Activated CD8-positive, alpha-beta memory T cell treated with anti-CD3 and anti-CD28 coated beads for 24 hours (primary cell): ENCODE measurements at places on chromosomes 7 and 10.

DNA sequence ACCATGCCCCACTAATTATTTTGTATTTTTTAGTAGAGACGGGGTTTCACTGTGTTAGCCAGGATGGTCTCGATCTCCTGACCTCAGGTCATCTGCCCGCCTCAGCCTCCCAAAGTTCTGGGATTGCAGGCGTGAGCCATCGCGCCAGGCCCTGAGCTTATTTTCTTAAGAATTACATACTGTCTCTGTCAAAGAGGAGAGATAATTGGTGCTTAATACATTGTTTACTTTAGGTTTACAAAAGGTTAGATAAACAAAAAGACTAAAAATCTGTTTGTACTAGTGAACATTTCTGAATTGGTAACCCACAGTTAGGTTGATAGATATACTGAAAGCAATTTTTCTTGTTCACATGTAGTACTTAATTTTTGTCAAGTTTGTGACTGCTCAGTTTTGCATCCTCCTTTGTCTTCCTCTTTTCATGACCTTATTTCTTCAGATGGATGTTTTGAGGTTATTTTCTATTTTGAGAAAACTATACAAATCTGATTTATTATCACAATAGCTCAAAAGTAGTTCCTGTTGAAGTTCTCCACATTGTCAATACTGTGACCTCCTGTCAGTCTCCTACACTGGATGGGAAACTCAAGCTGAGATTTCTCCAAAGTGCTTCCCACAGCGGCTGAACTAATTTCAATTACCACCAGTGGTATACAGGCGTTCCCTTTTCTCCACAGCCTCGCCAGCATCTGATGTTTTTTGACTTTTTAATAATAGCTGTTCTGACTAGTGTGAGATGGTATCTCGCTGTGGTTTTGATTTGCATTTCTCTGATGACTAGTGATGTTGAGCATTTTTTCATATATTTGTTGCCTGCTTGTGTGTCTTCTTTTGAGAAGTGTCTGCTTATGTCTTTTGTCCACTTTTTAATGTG is 22.5 kb downstream of the HHEX start:
- no peak for DNase-seq

GRCh38 chr10:20839141-20839540 is 58.0 kb downstream of the NEBL start:
- DNase-seq, result no peak

GRCh38 chr10:11207560-11207844 is 189.8 kb downstream of the CELF2 start:
- DNase-seq, result no peak

GRCh38 chr7:148791546-148791945 is 92.5 kb downstream of the EZH2 start:
- DNase-seq, result no peak

DNA sequence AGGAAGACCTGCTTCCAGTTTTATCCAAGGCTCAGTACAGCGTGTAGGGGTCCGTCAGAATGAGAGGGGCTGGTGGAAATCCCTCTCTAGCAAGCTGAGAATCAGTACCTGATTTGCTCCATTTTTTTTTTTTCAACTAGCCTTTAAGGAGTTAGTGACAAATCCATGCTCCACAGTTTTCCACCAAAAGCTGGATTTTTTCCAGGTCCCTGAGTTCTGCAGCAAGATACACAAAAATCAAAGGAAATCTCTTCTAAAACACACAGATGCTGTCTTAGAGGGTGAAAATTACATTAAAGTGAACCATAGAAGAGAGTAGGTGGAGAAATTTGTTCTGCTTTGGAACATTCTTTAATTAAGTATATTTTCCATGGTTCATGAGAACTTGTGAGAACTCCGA is 30.4 kb downstream of the MDFIC start:
- no peak for DNase-seq

DNA sequence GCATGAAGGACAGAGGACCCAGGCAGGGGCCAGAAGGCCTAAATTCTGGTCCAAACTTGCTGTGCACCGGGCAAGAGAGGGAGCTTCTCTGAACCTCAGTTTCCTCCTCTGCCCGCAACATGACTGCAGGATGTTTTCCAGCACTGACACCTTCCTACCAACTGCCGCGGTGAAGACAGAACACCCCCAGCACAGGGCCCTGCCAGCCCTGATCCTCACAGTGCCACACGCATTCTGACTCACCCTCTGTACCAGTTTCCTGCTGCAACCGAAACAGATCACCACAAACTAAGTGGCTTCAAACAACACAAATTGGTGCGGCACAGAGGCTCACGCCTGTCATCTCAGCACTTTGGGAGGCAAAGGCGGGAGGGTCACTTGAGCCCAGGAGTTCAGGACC is 18.1 kb downstream of the MAD1L1 start:
- DNase-seq, result no peak

DNA sequence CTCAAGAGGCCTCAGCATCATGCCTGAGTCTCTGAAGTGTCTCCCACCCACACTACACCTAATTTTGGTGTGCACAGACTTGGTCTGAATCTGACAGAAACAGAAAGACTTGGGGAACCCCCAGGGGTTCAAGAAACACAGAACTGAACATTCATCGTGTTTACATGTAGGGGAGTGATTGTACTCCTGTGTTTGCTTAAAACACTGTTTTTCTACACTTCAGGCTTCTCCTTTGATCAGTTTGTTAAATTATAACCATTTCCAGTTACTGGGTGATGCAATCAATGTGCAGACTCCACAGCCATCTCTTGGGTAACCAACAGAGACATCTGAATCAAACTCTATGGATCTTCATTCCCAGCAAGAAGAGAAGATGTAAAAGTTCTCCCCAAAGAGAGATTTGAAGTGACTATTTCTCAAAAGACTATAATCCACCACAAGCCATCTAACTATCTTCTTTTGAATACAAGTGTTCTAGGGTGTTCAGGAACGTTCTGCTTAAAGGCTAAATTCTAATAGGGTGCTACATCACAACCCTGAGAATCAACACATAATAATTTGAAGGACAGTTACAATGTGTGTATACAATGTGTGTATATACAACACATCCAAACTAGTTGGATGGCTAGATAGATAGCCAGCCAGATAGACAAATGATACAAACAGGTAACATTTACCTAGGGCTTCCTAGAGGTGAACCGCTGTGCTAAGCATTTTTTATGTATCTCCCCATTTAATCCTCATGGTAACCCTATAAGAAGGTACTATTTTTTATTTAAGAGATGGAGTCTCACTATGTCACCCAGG is 34.2 kb downstream of the DNAJC12 start:
- no peak for DNase-seq

DNA sequence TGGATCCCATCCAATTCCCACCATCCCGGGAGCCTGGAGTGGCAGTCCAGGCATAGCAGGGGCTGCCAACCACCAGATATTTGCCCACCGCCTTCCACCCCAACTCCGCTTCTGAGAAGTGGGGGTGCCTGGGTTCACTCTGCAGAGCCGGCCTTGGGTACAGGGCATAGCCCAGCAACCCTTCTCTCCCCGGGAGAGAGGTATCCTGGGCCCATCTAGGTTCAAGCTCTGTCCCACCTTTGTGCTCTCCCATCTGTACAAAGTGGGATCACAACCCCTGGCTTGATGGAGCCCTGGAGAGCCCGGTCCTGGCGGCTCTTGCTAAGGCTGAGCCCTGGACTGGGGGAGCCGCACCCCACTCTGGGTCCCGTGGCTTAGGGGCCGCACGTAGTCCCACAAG is 12.2 kb downstream of the MICALL2 start:
- DNase-seq, result no peak

DNA sequence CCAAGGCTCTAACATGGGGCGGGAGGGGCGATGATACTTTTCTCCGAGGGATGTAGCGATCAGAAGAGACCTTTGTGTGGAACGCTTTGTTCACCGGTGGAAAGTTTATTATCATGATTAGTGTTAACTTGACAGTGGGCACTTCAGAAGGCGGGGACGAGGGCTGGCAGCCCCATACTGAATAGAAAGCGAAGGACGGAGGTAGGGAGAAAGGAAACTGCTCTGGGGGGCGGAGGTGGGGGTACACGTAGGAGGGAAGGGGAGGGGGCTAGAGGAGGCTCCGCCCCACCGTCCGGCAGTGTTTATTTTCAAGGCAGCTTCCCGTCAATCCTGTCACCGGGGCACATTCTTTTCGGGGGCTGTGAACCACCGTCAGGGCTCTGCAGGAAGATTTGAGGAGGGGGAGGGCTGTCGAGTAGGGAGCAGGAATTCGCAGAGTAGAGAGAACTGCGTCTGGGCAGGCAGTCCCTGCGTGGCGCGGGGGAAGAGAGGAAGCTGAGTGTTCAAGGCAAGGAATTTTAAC is 9.4 kb upstream of the NKX2-3 start:
- no peak for DNase-seq

GRCh38 chr10:3452173-3452626 is 279.6 kb upstream of the PITRM1 start:
- peak; percentile 7 for DNase-seq

DNA sequence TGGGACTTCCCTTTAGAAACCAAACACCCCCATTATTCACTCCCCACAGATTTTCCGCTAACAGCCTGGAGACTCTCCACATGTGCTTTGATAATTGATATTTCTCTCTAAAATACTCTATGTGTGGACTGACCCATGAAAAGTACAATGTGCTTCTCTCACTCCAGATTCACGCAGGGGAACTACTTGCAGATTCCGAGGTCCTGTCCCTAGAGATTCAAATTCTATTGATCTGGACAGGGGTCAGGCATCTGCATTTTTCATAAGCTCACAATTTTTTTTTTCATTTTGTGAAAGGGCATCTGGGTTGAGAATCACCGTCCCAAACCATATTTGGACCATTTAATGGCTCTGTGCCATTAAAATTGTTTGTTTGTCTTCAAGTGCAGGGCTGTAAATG is 98.7 kb downstream of the CALCR start:
- no peak for DNase-seq

- no peak for DNase-seq
Observed at GRCh38 chr10:124450012-124450782, at the start of gene NKX1-2. Gene NKX1-2 (minus strand): TSS chr10:124450035. CDS start chr10:124449943, 92 bp downstream.

GRCh38 chr10:48606530-48607355 is 1.9 kb upstream of the ARHGAP22 start:
- DNase-seq, result peak; percentile 40

- DNase-seq, result no peak
Observed at GRCh38 chr7:129443612-129444011, 9.4 kb downstream of the STRIP2 start.

- no peak for DNase-seq
Observed at GRCh38 chr7:107035446-107035845, 9.1 kb upstream of the PRKAR2B start.

GRCh38 chr10:110817614-110818013 is 54.1 kb upstream of the PDCD4 start:
- no peak for DNase-seq

DNA sequence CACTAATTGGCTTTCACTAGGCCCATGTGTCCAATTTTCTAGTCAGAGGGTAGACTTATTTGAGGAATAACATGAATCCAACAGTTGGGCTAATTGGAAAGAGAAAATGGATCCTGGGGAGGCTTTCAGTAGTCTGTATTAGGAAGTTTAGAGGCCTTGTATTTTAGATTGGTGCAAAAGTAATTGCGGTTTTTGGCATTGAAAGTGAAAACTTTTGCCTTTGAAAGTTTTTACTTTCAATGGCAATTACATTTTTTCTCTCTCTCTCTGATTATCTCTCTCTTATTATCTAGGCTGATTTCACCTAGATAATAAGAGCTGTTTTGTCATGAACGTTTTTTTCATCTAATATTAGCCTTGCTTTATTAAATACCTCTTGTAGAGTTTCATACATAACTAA is 981.7 kb downstream of the REEP3 start:
- DNase-seq, result no peak

GRCh38 chr10:123318516-123318915 is 164.3 kb downstream of the BUB3 start:
- DNase-seq, result no peak

- DNase-seq, result no peak
Observed at GRCh38 chr7:8371742-8372141, 61.7 kb upstream of the NXPH1 start.

GRCh38 chr7:29748286-29749099 is 57.8 kb upstream of the WIPF3 start:
- DNase-seq, result no peak

DNA sequence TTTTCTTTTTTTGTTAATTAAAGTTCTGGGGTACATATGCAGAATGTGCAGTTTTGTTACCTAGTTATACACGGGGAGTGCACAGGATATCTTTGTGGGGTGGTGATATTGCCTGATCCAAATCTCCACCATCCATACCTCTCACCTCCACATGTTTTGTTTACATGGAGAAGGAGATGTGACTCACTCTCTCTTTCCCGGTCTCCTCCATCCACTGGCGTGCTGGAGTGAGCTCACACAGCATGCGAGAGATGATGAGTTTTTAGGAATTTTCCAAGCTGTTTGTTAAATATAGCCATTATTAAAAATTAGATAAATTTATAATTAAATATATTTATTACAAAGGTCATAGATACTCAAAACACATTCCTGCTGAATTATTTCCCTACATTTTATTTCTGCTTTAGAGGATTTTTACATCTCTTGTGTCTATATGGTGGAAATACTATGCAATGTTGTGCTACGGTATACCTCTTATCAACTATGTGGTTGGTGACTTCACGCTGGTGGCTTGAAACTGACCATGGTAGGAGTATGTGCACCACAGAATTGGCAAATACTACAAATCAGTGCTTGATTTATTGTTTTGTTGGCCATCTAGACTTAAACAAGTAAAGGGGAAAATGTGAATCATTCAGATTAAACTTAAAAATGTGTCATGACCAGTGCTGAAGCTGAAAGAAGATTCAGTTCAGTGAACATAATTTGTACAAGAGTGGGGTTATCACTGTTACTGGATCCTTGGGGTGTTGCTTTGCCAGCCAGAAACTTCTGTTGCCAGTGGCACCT is 107.9 kb upstream of the FAM180A start:
- DNase-seq, result no peak

DNA sequence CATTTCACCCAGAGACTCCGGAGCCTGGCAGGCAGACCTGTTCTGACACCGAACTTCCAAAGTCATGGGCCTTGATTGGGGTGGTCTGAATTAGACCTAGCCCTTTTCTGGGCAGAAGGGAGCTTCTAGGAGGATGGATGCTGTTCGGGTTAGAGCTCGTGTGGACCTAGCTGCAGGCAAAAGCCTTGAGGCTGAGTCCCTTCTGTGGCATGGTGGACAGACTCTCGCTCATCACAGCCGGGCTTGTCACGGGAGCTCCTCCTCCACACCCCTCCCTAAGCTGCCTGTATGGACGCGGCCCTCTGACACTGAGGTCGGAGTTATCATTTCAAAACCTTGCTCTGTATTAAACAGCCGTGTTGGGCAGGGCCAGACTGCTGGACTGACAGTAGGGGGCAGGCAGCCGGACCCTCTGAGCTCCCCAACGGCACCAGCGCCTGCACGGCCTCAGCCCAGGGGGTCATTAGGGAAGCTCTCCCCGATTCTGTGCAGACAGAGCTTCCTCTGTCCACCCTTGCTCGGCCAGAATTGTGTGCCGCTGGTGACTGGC is 2.2 kb downstream of the IRF5 start:
- no peak for DNase-seq

DNA sequence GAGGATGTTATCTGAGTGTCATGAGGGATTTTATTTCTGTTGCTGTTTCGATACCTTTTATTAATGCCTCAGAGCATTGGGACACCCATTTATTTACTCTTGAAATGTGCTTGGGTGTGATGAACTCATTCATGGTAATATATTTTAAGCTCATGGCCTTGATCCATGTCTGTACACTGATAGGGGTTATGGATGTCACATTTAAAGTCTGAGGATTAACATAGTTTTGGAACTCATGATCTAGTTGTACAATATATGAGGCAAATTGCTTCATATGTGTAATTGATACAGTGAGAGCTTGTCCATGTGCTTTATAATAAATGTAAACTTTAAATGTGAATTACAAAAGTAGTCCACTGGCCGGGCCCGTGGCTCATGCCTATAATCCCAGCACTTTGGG is 23.0 kb upstream of the ZRANB1 start:
- no peak for DNase-seq

GRCh38 chr10:112295853-112296830 is 12.9 kb downstream of the TECTB start:
- DNase-seq, result no peak
